ENCODE measurements at places on chromosomes 12 and 14.

- peak; percentile 62 for DNase-seq
These were observed 9.3 kb downstream of the TPCN1 start for GRCh38 chr12:113230315-113231234.

- DNase-seq, result no peak
These were observed 54.6 kb downstream of the ETV6 start for GRCh38 chr12:11704089-11704488.

GRCh38 chr12:1993341-1993740 is 10.9 kb downstream of the DCP1B start:
- DNase-seq, result peak; percentile 75

DNA sequence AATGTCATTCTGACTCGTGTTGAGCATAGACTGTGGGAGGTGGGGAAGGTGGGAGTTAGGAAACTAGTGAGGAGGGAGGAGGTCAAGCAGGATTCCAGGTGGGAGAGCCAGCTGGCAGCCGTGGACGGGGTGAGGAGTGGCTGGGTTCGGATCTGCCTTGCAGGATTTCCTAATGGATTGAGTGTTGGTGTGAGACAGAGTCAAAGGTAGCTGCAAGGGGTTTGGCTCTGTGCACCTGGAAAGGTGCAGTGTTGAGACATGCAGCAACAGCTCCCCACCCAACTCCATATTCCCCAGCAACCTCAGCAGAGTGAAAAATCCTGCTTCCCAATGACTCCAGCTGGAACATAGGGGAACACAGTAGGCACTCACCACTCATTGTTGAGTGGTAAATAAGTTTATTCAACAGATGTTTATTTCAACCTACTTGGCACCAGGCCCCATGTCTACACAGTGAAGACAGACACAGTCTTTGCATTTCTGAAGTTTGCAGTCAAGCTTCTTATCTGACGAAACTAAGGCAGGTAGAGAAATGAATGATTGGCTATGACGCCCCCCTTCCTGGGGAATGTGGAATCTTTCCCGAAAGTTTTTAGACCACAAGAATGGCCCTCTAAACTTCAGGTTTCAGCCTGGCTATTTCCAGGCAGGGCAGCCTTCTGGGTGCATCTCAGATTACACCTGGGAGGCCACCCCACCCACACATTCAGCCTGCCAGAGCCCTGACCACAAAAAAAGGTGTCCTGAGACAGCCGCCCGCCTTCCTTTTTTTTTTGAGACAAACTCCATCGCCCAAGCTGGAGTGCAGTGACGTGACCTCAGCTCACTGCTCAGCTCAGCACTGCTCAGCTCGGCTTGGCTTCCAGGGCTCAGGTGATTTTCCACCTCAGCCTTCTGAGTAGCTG is 37.9 kb upstream of the PLEKHG6 start:
- DNase-seq, result peak; percentile 62

- DNase-seq, result peak; percentile 94
These were observed 7.6 kb downstream of the ISCA2 start for GRCh38 chr14:74501135-74501614.

GRCh38 chr12:15201056-15201455 is 20.2 kb downstream of the RERG start:
- DNase-seq, result no peak

DNA sequence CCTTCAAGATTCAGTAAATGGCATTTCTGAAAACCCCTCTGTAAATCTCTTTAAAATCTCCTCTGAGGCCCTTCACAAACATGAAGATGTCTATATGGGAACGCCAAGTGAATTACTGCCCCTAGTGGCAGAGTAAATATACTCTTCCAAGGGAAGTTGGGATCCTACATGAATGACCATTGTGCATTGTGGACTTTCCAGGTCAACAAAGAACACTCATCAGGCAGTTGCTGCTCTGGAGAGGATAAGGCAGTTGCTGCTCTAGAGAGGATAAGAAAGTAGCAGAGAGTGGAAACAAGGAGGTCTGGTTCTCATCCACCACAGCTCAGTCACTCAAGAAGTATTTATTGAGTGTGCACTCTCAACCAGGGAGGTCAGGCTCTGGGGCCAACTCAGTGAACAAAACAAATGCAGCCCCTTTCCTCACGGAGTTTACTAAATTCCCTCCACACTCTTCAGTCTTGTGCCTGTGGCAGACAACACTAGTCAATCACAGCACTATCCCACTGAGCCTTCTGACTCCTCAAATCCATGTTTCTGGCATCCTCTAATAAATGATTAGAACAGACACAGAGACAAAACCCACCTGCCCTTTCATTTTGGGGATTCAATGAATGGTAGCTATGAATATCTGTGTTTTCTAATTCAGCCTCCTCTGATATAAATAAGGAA is 52.9 kb downstream of the SVOP start:
- no peak for DNase-seq

DNA sequence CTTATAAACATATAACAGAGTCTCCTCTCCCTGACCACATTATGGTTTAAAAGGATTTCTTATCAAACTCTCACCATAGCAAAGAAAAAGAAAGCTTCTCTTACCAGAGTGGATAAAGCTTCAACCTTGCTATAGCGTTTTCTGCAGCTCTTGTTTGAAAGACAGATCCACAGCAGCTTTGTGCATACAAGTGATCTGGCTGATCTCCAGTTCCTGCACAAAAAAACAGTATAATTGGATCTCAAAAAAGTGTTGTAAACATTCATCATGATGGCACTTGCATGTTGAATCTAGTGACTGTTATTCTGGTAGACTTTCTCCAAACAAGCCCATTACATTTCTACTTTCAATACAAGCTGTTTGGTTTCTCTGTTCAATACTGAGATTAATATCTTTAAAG is 178.9 kb upstream of the MGAT4C start:
- DNase-seq, result peak; percentile 19

- no peak for DNase-seq
These were observed 96.1 kb downstream of the CRADD start for GRCh38 chr12:93773122-93773871.

DNA sequence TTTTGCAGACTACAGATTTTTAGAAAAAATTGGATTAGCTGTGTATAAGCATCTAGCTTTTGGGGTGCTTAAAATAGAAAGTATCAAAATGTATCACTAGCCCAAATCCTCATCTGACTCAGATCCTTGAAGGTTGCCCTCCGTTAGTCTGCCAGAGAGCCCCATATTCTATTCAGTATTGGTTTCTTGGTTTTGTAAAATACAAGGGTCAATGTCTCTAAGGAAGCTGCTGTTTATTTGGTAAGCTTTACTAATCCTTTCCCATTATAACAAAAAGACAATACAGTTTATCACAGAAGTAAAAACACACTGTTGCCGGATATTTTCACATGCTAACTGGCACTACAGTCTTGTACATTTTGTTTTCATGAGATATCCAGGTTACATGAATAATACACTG is 92.8 kb upstream of the PTHLH start:
- no peak for DNase-seq

All from astrocyte of the hippocampus (primary cell).